ENCODE measurements at places on chromosomes 16 and 17. TPM values are rescaled to one million over a fixed set of nuclear protein-coding genes. Genes with fewer than 3 reads are reported as not detected.

DNA sequence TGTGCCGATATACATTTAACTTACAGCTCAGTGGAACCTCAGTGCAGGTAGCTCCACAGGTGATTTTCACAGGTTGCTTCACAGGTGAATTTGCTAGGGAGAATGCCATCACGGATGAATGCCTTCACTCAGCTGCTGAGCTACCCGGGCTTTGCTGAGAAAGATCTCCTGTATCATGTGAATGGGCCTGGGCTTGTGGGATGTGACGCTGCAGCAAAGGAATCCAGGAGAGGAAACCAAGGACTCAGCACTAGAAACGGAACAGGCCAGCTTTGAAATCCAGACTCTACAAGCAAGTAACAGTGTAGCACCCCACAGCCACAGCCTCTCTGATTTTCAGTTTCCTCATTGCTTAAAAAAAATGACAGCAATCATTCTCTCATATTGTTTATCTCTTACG, 271.4 kb upstream of the MAF start:
- H3K4me1 ChIP-seq = no peaks in the 10 kb centered on the region
- no peaks in the 10 kb centered on the region for H3K36me3 ChIP-seq
- no peak for DNase-seq
- no peak overlapping the region for H3K27ac ChIP-seq
- H3K27me3 ChIP-seq = peaks cover 5% of the 10 kb centered on the region

GRCh38 chr16:76276745-76277438, at the start of gene CNTNAP4:
CNTNAP4 (plus strand) TSS chr16:76277401; CDS start chr16:76277663, 262 bp downstream.
- no peak for DNase-seq
- no peaks in the 10 kb centered on the region for H3K36me3 ChIP-seq
- no peak within 1 kb of the TSS for H3K4me3 ChIP-seq
- no peak within 1 kb of the TSS for H3K27ac ChIP-seq

GRCh38 chr17:21282231-21282630, 2.3 kb upstream of the MAP2K3 start:
- no peaks in the 10 kb centered on the region for H3K36me3 ChIP-seq
- no peak overlapping the region for H3K4me3 ChIP-seq
- peak; percentile 30 for DNase-seq
- peaks cover 69% of the 10 kb centered on the region for H3K4me1 ChIP-seq

DNA sequence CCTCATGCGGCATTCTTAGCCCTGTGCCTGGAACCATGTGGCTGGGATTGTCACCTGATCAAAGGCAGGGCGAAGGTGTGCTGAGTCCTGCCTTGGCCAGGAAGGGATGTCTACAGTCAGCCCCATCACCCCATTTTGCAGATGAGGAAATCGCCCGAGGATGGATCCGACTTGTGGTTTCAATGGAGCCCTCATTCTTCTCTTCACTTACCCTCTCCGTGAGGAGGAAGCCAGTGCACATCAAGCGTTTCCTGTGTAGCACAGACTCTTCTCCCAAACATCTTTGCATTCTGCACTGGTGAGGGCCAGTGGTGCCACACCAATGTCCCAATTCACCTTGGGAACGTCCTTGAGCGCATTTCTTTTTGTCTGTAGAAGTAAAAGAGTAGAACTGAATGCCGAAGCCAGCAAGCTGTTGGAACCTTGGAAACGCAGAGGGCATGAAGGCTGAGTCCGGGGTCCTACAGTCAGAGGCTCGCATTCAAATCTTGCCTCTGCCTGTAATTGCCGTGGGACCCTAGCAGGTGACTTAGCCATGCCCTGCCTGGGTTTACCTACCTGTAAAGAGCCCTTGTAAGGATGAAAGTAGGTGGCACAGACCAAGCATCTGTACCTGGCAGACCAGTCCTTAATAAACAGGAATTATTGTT, 85.4 kb downstream of the IRF8 start:
- H3K27ac ChIP-seq = no peak overlapping the region
- H3K4me3 ChIP-seq = no peak overlapping the region
- peaks cover 24% of the 10 kb centered on the region for H3K4me1 ChIP-seq
- DNase-seq = no peak
- no peaks in the 10 kb centered on the region for H3K36me3 ChIP-seq
- peaks cover 2% of the 10 kb centered on the region for H3K27me3 ChIP-seq

DNA sequence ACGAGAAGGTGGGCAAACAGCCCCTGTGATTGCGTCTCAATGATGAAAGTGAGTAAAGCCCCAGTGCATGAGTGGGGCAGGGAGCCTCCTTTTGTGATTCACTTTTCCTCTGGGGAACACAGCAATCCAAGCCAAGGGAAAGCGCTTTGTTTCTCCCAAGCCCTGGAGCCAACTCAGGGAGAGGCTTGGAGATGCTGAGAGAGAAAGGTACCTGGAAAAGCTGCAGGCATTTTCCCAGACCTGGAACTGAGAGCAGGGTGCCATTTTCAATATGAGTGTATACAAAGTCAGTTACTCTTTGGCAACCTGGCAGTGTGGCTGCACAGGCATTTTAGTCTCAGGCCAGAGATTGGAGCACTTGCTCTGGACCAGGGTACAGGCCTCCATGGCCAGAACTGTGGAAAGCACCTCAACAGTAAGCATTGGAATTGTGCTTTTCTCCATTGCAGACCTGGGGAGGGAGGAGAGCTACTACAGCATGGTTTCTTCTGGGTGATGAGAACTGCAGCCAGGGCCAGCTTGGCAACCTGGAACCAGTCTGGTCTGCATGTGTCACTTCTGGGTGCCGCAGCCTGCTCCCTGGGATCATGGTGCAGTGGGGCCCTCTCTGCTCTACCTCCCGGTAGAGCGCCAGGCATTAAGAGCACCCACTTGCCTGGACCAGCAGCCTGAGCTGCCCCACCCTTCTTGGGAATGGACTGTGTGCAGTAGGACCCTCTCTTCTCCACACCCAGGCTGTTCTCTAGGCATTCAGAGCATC, 89.0 kb upstream of the CDH5 start:
- DNase-seq = no peak
- H3K27me3 ChIP-seq = peaks cover 7% of the 10 kb centered on the region
- H3K4me3 ChIP-seq = no peak overlapping the region
- H3K27ac ChIP-seq = no peak overlapping the region
- H3K4me1 ChIP-seq = peaks cover 4% of the 10 kb centered on the region
- H3K36me3 ChIP-seq = no peaks in the 10 kb centered on the region

DNA sequence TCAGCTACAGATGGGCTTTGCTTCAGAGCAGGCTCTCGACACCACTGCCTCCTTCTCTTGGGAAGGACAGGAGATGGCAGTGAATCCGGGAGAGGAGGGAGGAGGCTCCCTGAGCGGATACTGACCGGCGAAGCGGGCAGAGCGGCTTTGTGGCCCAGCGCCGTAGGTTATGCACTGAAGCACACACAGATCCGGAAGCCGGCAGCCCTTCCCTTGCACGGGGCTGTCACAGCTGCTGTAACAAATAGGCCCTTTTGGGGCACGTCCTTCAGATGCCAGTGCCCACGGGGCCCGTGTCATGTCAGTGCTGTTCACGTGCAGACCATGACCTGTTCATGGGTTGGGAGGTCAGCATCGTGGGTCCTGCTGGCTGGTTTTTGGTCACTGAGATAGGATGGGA, 144.7 kb upstream of the CHMP6 start:
- peaks cover 41% of the 10 kb centered on the region for H3K4me1 ChIP-seq
- no peak overlapping the region for H3K27ac ChIP-seq
- peaks cover 11% of the 10 kb centered on the region for H3K36me3 ChIP-seq
- no peak overlapping the region for H3K4me3 ChIP-seq
- H3K27me3 ChIP-seq = no peaks in the 10 kb centered on the region

KRT40 gene
- total RNA-seq = not detected

ATP2C2 gene
- total RNA-seq = not detected

TSNAXIP1 gene
- 0.52 TPM for total RNA-seq

EPOP gene
- 0.34 TPM for total RNA-seq

KCNG4 gene
- total RNA-seq = not detected

C16orf54 gene
- 261 TPM for total RNA-seq

KRT33B gene
- total RNA-seq = not detected

PRSS53 gene
- 3.9 TPM for total RNA-seq

All from CD4-positive, alpha-beta T cell (primary cell).